ENCODE measurements at places on chromosomes 16 and 17.

GRCh38 chr17:73165616-73166404 lies 1.0 kb downstream of the SSTR2 start:
- DNase-seq = no peak

GRCh38 chr16:50266337-50267091 lies at the start of gene ADCY7:
Gene ADCY7, plus strand, starts transcription at chr16:50266551. Its CDS starts 21,629 bp downstream, at chr16:50288180.
- DNase-seq = peak; percentile 83

- DNase-seq = no peak
Observed at GRCh38 chr17:622356-622755, 92.3 kb downstream of the VPS53 start.

GRCh38 chr17:82005701-82006348 lies 16.9 kb downstream of the CENPX start:
- DNase-seq = no peak

DNA sequence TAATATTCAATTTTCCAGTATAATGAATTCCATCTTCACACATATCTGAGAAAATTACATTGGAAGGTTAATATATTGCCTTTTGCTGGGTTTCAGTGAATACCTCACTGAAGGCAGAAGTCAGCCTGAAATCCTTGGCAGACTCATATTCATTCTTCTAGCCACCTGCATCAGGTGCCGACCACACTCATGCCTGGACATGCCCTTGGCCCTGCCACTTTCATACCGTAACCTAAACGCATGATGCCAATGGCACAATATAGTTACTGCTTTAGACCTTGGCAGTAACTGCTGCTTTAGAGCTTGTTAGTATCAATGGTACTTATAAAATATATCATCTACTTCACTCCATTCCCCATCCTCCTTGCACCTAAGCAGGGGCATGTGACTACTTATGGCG lies 817.6 kb upstream of the CDH8 start:
- DNase-seq = no peak

GRCh38 chr16:27436921-27437650 lies 35.1 kb downstream of the IL21R start:
- DNase-seq = peak; percentile 20

DNA sequence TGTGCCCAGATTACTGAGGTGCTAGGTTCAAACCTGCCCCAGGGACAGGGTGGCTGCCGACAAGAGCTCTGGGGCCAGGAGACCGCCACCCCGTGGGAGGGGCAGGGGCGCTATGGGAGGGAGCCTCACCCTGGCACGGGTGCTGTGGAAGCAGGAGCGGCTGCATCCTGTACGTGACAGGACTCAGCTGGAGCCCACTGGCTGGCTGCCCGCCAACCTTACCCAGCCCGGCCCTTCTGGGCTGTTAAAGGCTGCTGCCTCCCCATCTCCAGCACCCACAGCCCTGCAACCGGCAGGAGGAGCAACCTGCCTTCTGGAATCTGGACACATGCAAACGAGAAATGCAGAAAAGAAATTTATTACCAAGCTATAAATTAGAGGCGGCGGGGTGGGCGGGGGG lies 11.2 kb downstream of the PAM16 start:
- DNase-seq = no peak

DNA sequence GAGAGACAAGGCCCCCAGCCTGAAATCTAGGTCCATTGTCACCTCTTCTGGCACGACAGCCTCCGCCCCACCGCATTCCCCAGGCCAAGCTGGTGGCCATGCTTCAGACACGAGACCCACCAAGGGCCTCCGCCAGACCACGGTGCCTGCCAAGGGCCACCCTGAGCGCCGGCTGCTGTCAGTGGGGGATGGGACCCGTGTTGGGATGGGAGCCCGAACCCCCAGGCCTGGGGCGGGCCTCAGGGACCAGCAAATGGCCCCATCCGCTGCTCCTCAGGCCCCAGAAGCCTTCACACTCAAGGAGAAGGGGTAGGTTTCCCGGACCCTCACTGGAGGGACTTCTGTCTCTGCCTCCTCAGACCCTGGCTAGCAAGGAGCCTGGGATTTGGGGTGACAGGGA lies 1.0 kb downstream of the TEDC2 start:
- DNase-seq = no peak

DNA sequence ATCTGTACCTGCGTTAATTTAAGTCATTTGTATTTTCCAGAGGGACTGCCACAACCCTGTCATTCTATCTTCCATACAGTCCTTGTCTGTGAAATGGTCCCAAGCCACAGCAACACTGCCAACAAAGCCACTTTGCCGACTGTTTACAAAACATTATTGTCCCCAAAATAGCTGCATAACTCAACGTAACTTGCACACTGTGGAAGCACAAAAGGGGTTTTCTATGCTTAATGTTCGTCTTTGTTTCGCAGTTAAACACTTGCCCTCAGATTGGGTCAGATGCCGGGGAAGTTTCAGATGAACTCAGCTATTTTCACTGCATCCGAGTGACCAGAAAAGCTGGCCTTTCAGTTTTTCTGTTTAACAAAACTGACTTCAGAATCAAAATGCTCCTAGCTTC lies 4.6 kb downstream of the SEC14L5 start:
- DNase-seq = no peak

- no peak for DNase-seq
Observed at GRCh38 chr16:58661199-58661830, 23.3 kb downstream of the SLC38A7 start.

Measured in activated naive CD8-positive, alpha-beta T cell treated with anti-CD3 and anti-CD28 coated beads, Interleukin-2, amount 10 ng/mL, durations not matched to agents 7 days and 5 days (primary cell).